ENCODE measurements at places on chromosomes 16 and 17.

DNA sequence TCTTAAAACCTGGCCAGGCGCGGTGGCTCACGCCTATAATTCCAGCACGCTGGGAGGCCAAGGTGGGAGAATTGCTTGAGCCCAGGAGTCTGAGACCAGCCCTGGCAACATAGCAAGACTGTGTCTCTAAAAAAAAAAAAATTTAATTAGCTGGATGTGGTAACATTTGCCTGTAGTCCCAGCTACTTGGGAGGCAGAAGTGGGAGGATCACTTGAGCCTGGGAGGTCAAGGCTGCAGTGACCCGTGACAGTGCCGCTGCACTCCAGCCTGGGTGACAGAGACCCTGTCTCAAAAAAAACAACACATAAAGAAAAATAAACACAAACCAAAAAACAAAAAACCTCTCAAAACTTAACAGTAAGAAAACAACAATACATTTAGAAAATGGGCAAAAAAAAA lies 106.3 kb downstream of the SMG6 start:
- DNase-seq = no peak

GRCh38 chr17:79597996-79598895 lies 12.6 kb downstream of the RBFOX3 start:
- no peak for DNase-seq

DNA sequence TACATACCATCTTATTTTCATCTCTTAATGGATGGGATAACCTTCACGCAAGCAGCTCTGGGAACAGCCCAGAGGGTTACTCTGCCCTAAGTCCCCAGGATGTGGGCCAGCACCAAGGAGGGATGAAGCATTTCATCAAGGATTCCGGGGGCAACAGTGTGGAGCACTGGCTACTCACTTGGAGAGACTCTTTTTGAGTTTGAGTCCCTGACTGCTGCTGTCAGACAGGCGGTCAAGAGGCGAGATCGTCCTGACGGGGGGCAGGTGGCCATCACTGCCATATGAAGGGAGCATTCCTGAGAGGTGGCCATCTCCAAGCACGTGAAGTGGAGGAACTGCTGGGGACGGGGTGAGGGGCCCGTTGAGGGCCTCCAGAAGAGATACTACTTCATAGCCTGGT lies 18.1 kb upstream of the FOXJ1 start:
- DNase-seq = no peak

DNA sequence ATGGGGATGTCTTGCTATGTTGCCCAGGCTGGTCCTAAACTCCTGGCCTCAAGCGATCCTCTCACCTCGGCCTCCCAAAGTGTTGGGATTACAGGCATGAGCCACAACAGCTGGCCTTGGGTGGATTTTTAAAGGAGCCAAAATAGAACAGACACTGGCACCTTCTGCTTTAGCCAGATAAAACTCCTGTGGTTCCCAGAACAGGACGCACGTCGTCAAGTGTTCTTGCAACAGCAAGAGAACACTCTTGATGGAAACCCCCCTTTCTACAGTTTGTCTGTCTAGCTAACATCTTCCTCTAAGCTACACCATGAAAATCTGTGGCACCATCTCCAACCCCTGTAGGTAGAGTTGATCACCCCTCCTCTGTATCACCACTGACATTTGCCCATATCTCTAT lies 122.6 kb downstream of the NPIPB5 start:
- no peak for DNase-seq

DNA sequence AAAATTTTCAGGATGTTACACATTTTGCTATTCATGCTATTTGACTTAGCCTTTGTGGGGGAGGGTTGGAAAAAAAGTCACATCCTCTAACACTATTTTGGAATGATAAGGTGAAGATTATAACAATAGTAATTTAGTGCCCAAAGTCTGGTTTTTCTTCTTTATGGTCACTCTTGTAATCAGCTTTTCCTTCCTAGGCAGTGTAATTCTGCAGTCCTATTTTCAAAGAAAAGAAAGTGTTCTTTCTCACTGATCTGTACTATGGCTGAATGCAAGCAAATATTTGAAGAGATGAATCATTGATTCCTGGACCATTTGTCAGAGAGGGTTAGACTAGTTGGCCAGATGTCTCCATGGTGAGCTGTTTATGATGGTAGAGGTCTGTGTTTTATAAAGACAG lies 8.4 kb downstream of the RSPRY1 start:
- DNase-seq = no peak

DNA sequence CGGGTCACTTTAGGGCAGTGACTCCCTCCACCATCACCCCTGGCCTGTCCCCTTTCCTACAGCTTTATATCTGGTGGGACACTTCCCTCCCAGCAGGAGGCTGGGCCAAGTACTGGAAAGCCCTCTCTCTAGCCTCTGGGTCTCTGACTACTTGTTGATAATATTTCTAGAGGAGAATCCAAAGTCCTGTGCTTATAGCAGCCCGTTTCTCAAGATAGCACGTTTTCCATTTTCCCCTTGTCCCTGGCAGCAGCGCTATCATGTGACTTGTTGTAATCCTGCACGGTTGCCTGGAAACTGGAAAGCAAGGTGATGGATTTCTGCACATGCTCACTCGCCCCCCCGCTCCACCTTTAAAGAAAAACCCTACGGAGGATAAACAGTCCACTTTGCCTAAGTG lies 3.3 kb upstream of the AXIN2 start:
- DNase-seq = no peak

- DNase-seq = no peak
These were observed 230.9 kb downstream of the MRTFB start for GRCh38 chr16:14302031-14302398.

DNA sequence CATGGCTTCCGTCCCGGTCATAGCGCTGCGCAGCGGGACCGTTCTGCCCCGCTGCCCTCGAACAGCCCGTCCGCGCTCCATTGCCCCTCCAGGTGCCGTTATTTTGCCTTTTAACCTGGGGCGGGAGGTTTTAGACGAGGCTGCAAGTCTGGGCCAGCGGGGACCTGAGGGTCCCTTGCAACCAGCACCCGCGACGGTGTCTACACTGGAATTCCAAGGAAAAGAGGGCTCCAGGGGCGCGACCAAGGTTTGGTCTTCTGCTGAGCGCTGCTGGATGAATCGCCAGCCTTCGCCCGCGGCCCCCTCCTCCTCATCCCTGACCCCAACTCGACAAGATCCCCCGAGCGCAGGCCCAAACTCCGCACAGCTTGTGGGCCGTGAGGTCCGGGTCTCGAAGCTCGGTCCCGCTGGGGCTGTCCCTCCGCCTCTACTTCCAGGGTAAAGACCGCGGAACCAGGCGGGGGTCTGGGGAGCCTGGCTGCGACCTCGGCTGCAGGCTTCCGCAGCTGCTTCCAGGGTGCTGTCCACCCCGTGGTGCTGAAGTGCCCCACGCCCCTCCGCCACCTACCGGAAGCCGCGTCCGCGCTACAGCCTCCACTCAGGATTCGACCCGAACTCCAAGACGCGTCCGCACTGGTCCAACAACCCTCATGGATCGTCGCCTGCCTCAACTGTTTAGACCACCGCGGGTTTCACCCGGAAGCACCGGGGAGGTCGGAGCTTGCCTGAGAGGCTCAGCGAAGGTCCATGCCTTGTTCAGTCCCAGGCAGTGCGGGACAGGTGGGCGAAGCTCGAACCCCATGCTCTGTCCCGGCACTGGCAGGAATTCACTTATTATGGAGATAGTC lies 10.1 kb upstream of the CA4 start:
- peak; percentile 87 for DNase-seq

- no peak for DNase-seq
These were observed 43.8 kb upstream of the ATP2A3 start for GRCh38 chr17:4008082-4008435.

DNA sequence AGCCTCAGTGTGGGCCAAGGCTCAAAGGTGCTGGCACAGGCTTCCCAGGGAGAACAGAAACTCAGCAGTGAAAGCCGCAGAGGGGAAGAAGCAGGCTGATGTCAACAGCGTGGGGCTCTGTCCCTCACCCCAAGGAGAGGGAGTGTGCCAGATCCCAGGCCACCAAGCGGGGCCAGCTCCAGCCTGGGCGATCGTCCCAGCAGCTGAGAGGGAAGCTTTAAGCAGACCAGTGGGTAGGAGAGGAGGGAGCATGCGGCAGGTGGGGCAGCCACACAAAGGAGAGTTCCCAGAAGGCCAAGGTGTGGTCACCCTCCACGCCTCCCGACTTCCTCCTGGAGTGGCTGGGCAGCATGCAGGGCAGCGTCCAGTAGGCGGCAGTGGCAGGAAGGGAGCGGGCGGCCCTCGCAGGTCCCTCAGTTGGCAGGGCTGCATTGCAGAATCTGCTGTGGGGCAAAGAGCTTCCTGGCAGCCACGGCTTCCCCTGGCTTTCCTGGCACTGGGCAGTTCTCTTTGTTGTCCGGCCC lies 6.0 kb downstream of the SYNGR2 start:
- no peak for DNase-seq

DNA sequence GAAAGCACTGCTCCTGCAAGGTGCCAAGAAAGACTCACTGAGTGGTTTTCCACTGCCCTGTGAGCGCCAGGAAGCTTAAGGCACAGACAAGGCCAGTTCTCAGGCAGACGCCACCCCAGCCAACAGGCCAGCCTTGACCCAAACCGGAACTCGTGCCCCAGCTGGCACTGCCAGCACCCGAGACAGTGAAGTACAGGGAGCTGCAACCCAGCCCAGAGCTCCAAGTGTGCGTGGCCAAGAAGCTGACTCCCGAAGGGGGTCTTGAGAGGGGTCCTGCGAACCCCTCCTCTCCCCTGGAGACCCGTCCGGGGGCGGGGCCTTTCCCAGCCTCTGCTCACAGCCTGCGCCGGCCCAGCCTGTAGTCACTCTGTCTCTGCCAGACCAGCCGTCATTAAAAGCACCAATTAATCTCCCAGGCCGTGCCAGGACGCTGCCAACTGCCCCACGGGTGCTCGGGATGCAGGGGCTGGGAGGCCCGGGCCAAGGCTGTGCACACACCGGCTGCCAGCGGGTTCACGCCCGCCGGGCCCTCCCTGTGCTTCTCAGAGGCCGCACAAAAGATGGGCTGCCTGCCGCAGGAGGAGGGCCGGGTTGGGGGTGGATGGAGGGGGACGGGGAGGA lies 4.4 kb upstream of the SOX8 start:
- no peak for DNase-seq

DNA sequence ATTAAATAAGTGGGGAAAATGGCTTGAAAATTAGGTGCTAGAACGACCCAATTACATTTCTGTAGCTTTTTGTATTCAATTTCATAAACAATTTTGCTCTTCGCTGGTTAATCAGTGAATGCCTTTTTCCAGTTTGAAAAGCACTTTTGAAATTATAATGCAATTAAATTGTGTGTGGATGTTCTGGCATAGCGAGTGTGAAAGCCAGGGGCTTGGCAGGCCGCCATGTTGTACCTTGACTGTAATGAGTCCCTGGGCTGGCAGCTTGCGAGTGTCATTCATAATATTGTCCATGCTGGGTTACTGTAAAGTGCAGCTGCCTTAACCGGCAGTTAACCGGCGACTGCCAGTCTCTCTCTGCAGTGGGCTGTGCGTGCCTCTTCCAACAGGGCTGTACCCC lies 177.8 kb downstream of the CCDC182 start:
- no peak for DNase-seq

DNA sequence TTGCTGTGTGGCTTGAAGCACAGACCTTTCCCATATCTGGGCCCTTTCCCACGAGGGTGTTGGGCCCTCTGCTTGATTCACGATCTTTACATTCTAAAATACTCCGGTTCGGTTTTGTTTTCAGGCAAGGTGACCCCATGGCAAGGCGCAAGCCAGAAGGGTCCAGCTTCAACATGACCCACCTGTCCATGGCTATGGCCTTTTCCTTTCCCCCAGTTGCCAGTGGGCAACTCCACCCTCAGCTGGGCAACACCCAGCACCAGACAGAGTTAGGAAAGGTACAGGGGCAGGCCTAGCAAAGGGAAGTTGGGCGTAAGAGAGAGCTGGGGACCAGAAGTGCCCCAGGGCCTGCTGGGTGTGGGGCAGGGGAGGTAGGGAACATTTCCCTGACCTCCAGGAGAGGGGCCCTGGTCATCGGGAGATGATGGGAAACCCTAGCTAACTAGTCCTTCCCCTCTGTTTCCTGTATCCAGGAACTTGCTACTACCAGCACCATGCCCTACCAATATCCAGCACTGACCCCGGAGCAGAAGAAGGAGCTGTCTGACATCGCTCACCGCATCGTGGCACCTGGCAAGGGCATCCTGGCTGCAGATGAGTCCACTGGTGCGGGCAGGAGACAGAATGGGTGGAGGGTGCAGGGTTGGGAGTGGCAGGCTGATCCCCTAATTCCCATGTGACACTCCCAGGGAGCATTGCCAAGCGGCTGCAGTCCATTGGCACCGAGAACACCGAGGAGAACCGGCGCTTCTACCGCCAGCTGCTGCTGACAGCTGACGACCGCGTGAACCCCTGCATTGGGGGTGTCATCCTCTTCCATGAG lies 1.4 kb downstream of the ALDOA start:
- no peak for DNase-seq

GRCh38 chr16:76503091-76503490 lies 225.9 kb downstream of the CNTNAP4 start:
- DNase-seq = no peak

- no peak for DNase-seq
These were observed at the start of gene PPL for GRCh38 chr16:4936991-4937781. TSS of gene PPL (minus strand) at chr16:4937148. CDS start at chr16:4937045, 103 bp downstream.

DNA sequence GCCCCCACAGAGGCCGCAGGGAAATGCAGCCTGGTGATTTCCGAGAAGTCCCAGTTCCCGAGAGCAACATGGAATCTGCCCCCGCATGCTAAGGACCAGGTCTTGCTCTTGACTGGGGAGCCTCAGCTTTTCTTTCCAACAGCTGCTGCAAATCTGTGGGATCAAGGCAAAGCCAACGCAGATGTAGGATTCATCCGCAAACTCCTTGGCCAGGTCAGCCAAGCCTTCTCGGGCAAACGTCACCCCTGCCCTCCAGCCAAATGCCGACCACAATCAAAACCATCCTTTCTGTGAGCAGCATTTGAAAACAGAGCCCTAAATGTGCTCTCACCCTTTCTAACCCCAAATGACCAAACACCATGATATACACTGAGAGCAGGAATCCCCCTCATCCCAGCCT lies 54.0 kb downstream of the MRM3 start:
- DNase-seq = no peak

DNA sequence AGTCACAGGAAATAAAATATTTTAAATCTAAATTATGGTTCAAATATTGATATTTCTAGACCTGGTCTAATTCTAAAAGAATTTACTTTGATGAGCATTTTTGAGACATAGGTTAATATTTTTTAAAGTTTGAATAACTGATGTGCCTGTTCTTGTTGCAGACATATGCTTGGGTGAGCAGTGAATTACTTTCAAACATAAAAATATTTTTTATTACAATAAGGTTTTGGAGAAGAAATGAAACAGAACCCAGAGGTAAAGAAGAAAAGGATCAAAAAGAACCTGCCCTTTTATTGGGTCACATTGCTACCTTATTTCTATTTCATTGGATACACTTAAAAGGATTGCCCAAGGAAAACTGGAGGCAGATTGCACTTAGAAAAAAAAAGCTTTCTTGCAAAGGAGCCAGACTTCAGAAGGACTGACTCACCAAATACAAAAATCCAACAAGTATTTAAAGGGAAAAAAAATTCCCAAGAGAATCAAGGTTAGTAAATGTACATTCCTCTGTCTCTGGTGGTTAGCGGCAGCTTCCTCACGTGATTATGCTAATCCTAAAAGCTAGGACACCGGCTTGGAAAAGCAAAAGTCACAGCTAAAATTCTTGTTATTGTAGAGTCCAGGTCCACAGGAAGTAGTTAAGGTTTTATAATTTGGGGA lies 18.5 kb downstream of the ENPP7 start:
- no peak for DNase-seq

All from activated effector memory CD4-positive, alpha-beta T cell treated with anti-CD3 and anti-CD28 coated beads, Interleukin-2, amount 50 U/mL, for 16 hours (primary cell).